ENCODE measurements at places on chromosomes 11 and 22.

- DNase-seq = peak; percentile 64
Observed at GRCh38 chr11:116732271-116733042, 40.3 kb downstream of the BUD13 start.

GRCh38 chr11:34458525-34458924, 19.8 kb downstream of the CAT start:
- no peak for DNase-seq

DNA sequence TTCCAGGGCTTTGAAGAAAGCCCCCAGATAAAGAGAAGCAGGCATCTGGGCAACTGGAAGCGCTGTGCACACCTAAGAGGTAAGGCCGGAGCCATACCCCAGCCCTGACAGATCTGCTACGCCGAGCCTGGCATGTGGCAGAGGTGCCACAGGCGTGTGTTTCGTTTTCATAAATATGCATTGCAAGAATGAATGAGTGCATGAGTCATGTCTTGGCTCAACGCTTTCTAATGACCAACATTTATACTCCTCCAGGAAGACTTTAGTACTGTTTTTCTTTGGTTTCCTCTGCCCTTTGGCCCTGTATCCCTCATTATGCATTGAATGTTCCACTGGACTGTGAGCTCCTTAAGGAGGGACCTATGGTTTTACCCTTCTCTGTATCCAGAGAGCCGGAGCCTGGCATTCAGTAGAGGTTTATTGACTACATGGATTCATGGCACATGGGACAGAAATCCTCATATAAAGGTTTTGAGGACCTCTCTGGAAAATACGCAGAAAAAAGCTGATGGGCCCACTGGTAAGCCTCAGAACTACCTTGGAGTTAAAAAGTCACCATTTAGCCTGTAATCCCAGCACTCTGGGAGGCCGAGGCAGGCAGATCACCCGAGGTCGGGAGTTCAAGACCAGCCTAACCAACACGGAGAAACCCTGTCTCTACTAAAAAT, 38.9 kb upstream of the CSNK2A3 start:
- no peak for DNase-seq

DNA sequence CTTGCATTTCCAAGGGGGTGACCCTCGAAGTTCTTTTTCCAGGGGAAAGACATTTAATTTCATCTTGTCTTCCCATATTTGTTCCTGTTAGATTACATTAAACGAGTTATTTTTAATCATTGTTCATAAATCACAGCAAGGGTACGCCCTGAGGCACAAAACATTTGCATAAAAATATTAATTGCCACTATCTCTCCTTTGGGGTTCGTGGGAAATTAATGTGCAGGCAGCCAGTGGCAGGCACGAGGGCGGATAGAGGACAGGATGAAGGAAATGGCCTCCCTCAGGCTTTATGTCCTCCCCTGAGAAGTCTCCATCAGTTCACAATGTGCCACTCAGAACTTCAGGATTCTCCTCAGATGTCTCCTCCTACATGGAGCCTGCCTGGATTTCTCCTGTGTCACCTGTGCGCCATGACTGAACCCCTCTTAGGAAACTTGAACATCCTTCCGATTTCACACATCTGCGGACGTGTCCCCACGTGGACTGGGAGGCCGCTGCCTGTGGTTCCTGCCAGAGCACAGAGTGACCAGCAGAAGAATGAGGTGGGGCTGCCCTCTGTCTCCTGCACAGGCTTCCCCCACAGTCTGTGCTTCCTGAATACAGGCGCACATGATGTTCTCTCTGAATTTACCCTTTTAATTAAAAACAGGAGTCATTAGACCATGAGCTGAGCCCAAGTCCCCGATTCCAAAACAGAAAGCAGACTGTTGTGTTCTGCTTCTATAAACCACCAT, 1085.9 kb downstream of the TBC1D22A start:
- no peak for DNase-seq
